ENCODE measurements at places on chromosomes 6 and 20. TPM values are rescaled to one million over a fixed set of nuclear protein-coding genes. Genes with fewer than 3 reads are reported as not detected.

The KIFC1 gene
- 1.5 TPM for total RNA-seq

- DNase-seq, result no peak
These were observed 955 bp downstream of the DLL1 start for GRCh38 chr6:170289951-170290295.

GRCh38 chr6:29892696-29893095 is 49.6 kb upstream of the HLA-A start:
- DNase-seq, result no peak

The MOXD1 gene
- 14.2 TPM for total RNA-seq

The NKX2-2 gene
- not detected for total RNA-seq
